ENCODE measurements at places on chromosomes 7 and 10.

DNA sequence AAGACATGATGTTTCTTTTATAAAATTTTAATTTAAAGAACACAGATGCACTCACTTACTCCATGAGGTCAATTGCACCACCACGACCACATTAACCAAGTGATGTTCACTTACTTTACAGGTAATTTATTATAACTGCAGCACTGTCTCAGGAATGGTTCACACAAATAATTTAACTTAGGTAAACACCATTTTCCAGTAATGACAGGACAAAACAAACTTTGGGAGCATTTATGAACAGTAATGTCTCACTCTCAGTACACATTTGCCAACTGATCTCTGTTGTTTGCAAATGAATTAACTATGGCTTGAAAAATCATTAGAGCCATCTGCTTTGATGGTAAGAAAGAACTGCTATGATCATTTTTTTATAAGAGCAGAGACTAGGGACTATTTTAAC lies 150.4 kb downstream of the ETV1 start:
- no peak for DNase-seq

DNA sequence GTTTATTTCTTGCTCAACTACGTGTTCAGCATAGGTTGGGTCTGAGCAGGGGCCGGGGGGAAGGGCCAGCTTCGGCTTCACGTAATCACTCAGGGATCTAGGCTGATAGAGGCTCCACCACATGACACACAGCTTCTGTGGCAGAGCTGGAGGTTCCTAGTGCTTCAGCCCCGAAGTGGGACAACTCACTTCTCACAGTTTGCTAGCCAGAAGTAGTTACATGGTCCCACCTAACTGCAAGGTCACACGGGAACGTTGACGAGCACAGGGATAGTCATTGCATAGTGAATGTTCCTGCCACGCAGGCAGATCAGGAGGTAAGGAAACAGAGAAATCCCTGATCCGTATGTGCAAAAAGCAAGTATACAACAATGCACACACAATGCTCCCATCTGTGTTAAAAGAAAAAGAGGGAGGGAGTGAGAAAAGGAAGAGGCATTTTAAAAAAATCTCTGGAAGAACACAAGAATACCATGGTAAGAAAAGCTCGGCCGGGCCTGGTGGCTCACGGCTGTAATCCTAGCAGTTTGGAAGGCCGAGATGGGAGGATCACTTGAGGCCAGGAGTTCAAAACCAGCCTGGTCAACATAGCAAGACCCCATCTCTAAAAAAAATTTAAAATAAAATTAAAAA lies 16.9 kb downstream of the SMURF1 start:
- DNase-seq: no peak

GRCh38 chr7:2947058-2947780 lies 96.4 kb downstream of the CARD11 start:
- DNase-seq: no peak

DNA sequence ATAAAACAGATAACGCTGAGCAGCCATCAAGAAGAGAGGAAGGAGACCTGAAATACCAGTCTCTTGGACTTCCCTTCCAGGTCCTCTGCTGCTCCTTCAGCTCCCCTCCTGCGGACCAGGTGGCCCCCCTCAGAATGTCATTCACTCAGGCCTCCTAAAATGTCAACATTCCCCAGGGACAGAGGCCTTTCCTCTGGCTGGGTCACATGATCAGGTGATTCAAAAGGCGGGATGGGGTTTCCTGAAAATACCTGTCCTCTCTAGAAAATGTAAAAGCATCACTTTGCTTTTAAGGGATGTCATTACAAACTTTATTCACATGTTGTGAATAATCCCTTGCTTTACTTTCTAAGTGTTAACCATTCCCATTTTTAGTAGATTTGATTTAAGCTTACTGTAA lies 311.1 kb downstream of the INHBA start:
- DNase-seq: no peak

DNA sequence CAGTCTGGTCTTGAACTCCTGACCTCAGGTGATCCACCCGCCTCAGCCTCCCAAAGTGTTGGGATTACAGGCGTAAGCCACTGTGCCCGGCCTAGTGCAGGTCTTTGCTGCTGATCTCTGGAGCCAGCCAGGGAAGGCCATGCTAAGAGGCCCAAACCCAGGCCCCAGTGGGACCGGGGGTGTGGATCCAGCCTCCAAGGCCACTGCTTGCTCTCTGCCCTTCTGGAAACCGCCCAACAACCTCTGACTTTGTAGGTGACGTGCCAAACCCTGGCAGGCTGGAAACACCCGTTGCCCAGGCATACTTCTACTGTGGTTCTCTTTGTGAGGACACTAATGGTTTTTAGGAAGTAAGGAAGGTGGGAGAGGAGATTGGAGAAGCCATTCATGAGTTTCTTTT lies 83.5 kb upstream of the GNA12 start:
- DNase-seq: no peak

All from stimulated activated CD8-positive, alpha-beta memory T cell treated with anti-CD3 and anti-CD28 coated beads, Interleukin-15, amount 100 ng/mL, for 1 hour (primary cell).